ENCODE measurements at places on chromosomes 12 and 14. TPM values are rescaled to one million over a fixed set of nuclear protein-coding genes. Genes with fewer than 3 reads are reported as not detected.

DNA sequence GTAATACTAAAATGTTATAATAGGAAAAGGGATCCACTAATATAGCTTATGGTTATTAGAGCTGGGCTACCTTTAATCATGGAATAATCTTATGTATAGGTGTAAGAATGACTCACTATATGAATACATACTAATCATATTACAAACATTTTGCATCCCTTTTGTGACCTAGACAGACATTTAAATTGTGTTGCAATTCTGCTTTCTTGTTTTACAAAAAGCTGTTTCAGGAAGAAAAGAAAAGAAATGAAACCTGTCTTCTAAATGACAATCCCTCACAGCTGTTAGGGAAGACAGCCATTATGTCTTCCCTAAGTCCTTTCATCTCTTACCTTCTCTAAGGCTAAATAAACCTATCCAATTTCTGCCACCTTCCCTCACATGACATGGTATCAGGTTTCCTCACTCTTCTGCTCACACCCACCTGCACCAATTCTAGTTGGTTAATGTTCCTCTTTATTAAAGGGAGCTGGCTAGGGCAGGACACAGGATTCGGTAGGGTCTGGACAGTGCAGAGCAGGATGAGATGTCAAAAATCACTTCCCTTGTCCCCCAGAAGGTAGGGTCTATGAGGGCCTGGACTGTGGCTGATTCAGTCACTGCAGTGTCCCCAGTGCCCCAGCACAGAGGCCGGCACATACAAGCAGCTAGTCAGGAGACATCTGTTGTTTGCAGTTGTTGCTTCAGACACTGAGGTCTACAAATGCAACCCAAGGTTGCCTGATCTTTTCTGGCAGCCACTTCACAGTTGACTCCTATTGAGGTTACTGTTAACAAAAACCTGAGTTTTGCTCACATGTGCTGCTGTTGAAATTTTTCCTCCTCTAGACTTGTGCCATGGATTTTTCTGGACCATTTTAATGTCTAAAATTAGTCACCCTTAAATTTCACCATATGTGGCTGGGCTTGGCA, 3.7 kb downstream of the DHRS7 start:
- DNase-seq = peak; percentile 44

Gene ESR2
- 0.21 TPM for total RNA-seq

GRCh38 chr14:56189307-56189706, 71.1 kb downstream of the PELI2 start:
- no peak for DNase-seq

DNA sequence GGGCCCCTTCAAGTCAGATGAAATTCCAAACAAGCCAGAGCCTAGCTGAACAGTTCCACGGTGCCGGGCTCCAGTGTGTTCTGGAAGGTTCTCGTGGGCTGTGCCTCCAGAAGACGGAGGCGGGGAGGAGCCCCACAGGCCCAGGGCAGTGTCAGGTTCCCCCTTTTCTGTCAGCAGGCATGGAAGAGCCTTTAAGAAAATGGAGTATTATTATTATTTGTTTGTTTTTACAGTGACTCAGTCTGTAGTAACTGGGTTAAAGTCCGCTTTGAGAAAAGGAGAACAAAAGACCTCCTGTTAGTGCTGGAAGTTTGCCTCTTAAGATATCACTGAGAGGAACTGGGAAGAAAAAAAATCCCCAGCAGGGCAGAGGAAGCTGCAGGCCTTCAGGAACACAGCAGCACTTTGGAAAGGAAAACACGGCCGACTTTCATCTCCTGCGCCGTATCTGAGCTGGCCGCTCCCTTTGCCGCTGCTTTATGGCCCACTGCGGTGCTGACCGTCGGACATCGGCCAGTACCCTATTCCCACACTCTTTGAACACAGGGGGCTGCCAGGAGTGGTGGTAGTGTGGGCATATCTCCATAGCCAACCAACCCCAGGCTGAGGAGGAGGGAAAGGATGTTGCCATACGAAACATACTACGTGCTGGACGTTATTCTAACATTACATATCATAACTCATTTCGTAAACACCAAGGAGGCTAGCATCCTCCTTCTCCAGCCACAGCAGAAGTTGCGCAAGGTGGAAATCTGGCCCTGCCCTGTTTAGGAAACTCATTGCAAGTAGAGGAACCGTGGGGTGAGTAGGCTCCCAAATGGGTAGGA, 194.0 kb downstream of the ZFP36L1 start:
- peak; percentile 62 for DNase-seq

GRCh38 chr14:34978444-34978843, 4.3 kb upstream of the SRP54 start:
- DNase-seq = no peak

- DNase-seq = no peak
Observed at GRCh38 chr14:37515771-37516170, 79.3 kb downstream of the FOXA1 start.

DNA sequence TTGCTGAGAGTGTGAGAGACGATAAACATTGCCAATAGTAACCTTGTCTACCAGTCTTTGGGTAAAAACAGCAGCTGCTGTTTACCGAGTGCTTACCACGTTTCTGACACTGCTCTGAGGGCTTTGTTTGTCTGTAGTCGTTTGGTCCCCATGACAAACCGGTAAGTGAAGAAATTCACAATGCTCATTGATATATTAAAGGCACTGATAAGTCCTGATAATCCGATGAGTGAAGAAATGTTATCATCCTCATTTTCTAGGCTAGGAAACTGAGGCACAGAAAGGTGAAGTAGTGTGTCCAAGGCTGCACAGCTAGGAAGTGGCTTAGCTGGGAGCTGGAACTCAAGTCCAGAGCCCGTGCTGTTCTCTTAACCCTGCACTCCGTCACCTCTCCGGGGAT, 138.6 kb downstream of the SCARB1 start:
- no peak for DNase-seq

Gene TAS2R46
- 8.4 TPM for total RNA-seq

GRCh38 chr14:74569387-74569786, 42.6 kb downstream of the LTBP2 start:
- DNase-seq = no peak

DNA sequence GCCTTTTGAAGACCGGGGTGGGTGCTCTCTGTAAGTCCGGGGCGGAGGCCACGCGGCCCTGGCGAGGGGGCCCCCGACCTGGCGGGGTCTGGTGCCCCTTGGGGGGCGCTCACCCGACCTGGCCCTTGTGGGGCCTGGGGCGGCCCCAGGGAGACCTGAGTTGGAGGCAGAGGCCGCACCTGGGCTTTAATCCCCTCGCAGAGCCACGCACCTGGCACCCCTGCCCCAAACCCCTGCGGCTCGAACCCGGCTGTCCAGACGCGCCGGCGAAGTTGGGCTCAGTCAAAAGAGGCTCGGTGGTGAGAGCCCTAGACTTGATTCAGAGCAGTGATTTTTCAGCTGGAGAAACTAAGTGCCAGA, 267 bp downstream of the CFAP251 start:
- no peak for DNase-seq

Gene AQP5
- 10.4 TPM for total RNA-seq

Gene SLCO1B1
- not detected for total RNA-seq

- no peak for DNase-seq
Observed at GRCh38 chr14:105378199-105378598, 20.1 kb upstream of the TEX22 start.

Gene SDSL
- 0.31 TPM for total RNA-seq

Gene MYO1H
- 0.51 TPM for total RNA-seq

Gene TROAP
- total RNA-seq = 7.7 TPM

- DNase-seq = no peak
Observed at GRCh38 chr14:31029016-31029970, 3.1 kb upstream of the STRN3 start.

DNA sequence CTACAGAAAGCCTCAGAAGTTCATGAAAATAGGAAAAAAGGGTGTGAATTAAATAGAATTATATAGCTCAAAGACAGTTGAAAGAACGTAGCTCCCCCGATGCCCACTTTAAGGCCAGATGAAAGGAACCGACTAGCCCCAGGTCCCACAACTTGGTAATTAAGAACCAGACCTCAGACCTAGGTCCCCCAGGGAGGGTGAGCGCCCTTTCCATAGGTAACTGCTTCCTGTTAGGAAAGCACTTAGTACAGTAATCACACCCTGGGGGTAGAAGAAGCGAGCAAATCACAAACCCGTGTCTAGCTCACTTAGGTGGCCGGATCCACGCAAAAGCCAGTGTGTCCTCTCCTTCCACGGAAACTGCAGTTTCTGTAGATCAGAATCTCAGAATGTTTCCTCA, 77.1 kb downstream of the PLXNC1 start:
- no peak for DNase-seq
